ENCODE measurements at places on chromosomes 4 and X.
A peak's percentile ranks its signal among the peaks of the same experiment; 100 is the strongest.

DNA sequence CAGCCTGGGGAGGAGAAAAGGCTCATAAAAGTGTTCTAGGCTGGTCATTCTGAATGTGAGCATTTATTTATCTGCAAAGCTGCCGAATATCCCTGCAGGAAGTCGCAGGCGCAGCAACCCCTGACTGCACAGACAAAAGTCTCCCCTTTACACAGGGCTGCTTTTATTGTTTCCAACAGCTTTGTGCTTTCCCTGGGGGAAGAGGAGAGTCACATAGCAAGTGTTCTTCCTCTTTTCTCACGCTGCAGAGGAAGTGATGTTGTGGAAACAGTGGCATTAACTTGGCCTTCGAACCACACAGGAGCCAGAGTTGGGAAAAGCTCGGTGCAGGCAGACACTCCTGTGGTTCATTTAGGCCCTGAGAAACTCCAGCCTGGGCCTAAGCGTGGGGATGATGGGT is 81.5 kb upstream of the BCOR start:
- H3K36me3 ChIP-seq: no peaks in the 10 kb centered on the region
- H3K4me3 ChIP-seq: no peak overlapping the region
- H3K27ac ChIP-seq: no peak overlapping the region

DNA sequence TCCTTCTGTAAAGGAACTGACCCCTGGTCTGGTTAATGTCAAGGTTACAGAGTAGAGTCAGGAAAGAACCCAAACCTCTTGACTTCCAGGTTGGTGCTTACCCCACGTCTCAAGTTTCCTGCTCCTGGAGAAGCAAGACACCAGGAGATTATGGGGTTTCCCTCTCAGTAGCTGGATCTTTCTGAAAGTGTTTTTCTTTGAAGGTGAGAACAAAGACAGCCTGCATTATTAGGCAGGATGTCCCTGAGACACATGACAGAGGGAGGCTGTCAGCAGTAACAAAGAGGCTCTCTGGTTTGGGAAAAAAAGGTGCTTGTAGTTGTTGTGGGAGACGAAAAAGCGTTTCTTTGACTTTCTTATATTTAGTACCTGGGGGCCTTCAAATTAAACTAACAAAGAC is 44.7 kb upstream of the IGFBP7 start:
- H3K27me3 ChIP-seq: no peaks in the 10 kb centered on the region
- H3K4me1 ChIP-seq: peaks cover 15% of the 10 kb centered on the region
- no peak overlapping the region for H3K4me3 ChIP-seq
- H3K27ac ChIP-seq: no peak overlapping the region
- no peak for DNase-seq

DNA sequence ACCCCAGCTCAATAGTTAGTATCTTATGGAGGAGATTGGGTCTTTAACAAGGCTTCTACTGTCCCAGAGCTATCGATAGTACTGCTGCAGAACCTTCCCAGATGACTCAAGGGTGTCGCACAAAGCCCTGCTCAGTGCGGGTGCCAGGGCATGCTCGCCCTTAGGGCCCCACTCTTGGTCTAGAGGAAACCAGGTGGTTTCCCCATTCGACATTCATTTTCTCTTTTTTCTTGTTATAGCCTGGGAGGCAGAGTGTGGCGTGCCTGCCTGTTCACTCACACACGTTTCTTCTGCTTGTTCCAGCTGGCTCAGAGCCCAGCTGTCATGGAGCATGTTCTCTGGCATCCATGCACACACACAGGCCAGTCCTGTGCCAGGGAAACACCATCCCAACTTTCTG is 144.5 kb downstream of the SMIM20 start:
- H3K27ac ChIP-seq: no peak overlapping the region
- H3K4me3 ChIP-seq: no peak overlapping the region
- no peaks in the 10 kb centered on the region for H3K36me3 ChIP-seq
- DNase-seq: no peak
- no peaks in the 10 kb centered on the region for H3K4me1 ChIP-seq

- H3K27ac ChIP-seq: no peak overlapping the region
- H3K4me3 ChIP-seq: no peak overlapping the region
- H3K4me1 ChIP-seq: peaks cover 26% of the 10 kb centered on the region
These were observed 106.4 kb downstream of the RTL5 start for GRCh38 chrX:72025236-72025770.

DNA sequence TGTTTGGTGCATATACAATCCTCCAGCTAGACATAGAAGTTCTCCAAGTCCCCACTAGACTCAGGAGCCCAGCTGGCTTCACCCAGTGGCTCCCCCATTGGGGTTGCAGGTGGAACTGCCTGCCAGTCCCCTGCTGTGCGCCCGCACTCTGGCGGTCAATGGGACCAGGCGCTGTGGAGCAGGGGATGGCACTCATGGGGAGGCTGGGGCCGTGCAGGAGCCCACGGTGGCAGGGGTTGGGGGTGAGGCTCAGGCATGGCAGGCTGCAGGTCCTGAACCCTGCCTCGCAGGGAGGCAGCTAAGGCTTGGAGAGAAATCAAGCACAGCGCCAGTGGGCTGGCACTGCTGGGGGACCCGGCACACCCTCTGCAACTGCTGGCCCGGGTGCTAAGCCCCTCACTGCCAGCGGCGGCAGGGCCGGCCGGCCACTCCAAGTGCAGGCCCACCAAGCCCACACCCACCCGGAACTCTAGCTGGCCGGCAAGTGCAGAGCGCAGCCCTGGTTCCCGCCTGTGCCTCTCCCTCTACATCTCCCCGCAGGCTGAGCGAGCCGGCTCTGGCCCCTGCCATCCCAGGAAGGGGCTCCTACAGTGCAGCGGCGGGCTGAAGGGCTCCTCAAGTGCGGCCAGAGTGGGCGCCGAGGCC is 12.7 kb upstream of the TMPRSS11D start:
- DNase-seq: no peak
- no peaks in the 10 kb centered on the region for H3K27me3 ChIP-seq
- H3K4me1 ChIP-seq: no peaks in the 10 kb centered on the region
- no peak overlapping the region for H3K4me3 ChIP-seq
- no peak overlapping the region for H3K27ac ChIP-seq
- no peaks in the 10 kb centered on the region for H3K36me3 ChIP-seq

GRCh38 chr4:6953751-6954380 is 44.2 kb downstream of the TBC1D14 start:
- H3K4me3 ChIP-seq: no peak overlapping the region
- peaks cover 5% of the 10 kb centered on the region for H3K36me3 ChIP-seq
- no peaks in the 10 kb centered on the region for H3K27me3 ChIP-seq
- peak; percentile 71 for DNase-seq

DNA sequence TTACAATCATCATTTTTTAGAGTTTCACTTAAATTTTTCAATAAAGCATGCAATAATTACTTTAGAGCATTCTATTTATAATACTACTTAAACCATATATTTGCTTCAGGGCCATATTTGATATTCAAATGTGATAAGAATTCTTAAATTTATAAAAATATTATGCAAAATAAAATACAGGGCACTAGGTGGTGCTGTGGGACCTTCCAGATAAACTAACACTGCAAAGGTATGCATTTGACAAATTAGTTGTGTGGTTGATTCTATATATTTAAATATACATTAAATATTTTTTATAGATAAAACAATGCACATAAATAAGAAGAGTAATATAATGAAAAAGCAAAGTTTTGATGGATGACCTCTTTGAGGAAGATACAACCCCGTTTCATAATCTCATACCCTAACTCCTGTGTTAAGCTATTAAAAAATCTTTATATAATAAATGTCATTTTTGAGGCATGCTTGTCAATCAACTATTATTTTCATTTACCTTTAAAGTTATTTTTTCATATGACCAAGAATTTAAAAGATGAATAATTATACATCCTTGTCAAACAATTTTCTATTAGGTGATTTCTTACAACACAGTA is 128.4 kb downstream of the REELD1 start:
- peaks cover 20% of the 10 kb centered on the region for H3K27me3 ChIP-seq
- DNase-seq: no peak
- no peaks in the 10 kb centered on the region for H3K36me3 ChIP-seq
- peaks cover 11% of the 10 kb centered on the region for H3K4me1 ChIP-seq

GRCh38 chr4:78766650-78767049 is 9.5 kb upstream of the BMP2K start:
- H3K4me1 ChIP-seq: peaks cover 5% of the 10 kb centered on the region

DNA sequence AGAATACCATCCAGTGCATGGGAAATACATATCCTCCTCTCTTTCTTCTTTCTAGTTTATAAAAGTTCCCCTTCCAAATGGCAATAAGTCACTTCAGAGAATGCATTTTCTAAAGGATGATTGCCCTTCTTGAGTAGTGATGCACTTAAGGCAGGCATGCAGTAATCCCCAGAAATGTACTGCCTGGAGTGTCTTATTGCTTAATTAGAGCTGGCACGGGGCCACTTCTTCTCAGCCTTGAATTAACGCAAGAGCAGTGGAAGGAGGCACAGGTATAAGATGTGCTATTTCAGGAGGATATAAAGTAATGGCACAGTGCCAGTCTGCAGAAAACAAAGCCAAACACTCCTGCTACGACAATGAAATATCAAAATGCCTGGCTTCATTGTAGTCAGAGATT is 371.4 kb upstream of the FAM241A start:
- DNase-seq: peak; percentile 31
- no peak overlapping the region for H3K4me3 ChIP-seq
- peaks cover 2% of the 10 kb centered on the region for H3K27me3 ChIP-seq
- peak overlapping the region; percentile 50 for H3K27ac ChIP-seq
- peaks cover 35% of the 10 kb centered on the region for H3K4me1 ChIP-seq

DNA sequence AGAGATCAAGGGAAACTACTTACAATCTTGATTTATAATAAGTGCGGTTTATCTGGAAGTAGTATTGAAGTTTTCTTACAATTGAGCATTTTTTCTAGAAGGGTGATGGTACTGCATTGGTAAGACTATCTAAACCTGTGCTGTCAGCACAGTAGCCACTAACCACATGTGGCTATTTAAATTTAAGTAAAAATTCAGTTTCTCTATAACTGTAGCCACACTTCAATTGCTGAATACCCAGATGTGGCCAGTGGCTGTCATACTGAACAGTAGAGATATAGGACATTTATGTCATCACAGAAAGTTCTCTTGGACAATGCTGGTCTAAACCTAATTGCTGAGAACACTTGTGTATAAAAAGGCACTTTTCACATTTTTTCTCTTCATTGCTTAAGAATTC is 222.7 kb downstream of the CBR4 start:
- H3K36me3 ChIP-seq: peaks cover 5% of the 10 kb centered on the region
- no peak overlapping the region for H3K4me3 ChIP-seq
- H3K4me1 ChIP-seq: peaks cover 21% of the 10 kb centered on the region
- DNase-seq: no peak

DNA sequence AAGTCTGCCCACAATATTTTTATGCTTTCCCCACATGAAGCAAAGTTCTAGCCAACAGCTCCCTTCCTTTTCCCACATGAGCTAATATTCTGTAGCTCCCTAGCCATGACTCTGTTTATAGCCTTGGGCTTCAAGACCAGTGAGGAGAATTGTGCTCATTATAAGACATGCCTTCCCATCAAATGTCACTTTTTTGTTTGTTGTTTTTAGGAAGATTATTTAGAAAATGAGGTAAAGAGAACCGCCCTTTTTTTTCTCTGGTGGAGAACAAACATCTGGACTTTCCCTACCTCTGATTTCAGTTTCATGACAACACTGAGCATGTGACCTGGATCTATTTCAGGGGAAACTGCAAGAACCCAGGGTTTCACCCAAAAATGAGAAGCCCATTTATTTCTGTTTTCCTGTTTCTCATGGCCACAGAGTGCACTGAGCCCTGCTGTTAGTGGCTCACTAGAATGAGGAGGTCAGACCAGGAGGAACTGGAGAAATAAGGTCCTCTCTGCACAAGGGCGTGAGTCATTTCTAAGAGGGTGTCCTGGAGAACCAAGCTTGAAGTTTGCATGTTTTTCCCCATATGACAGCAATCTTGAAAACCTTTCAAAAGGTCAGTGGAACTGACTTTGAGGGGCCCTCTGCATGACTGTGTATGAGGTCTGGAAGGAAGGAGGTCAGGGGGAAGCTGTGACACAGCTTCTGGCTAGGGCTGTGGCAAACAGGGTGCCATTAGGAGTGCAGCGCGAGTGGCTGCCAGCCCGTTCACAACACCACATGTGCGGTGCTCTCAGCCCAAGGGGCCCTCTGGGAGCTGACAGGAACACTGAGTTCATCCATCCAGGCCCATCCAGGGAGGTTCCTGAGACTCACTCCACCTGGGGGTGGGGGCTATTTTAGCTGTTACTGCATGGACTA is 55.2 kb downstream of the CHST7 start:
- H3K4me1 ChIP-seq: peaks cover 12% of the 10 kb centered on the region
- no peak for DNase-seq
- peaks cover 5% of the 10 kb centered on the region for H3K36me3 ChIP-seq
- no peak overlapping the region for H3K4me3 ChIP-seq
- no peak overlapping the region for H3K27ac ChIP-seq

DNA sequence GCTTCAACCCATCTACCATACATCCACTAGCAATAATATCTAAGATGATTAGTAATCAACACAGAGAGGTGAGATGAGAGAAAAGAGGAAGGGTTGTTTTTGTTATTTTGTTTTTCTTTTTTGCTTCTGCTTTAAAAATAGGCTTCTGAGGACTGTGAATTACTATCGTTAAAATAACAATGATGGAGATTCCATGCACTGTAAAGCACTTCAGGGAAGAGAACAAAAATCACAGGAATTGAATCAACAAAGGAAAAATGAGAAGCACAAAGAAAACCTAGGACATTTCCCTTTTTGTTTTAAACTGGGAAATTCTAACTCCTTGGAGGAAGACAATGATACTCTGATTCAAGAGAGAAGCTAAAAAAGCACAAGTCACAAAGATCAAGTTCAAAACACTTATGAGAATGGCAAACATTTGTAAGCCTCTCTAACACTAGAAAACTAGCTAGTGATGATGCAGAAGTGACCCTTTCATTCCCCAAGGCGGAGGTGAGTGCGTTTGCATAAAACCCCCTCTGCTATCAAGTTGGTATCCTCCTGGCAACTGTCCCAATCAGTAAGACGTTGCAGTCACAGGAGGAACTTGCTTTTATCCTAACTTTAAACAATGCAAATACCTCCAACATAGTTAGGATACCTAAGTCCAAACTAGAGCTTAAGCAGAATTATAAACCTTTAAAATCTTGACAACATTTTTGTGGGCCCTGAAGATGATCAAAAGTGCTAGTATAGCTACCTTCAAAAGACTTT is 308.5 kb downstream of the CAMK2D start:
- H3K36me3 ChIP-seq: peaks cover 17% of the 10 kb centered on the region
- H3K27me3 ChIP-seq: no peaks in the 10 kb centered on the region
- peaks cover 16% of the 10 kb centered on the region for H3K4me1 ChIP-seq
- DNase-seq: no peak
- H3K4me3 ChIP-seq: no peak overlapping the region
- peak overlapping the region; percentile 76 for H3K27ac ChIP-seq

GRCh38 chr4:55546756-55547465 is at the start of gene CLOCK:
CLOCK (minus strand) TSS chr4:55546909; CDS start chr4:55482785, 64,124 bp downstream.
- peak within 1 kb of the TSS; percentile 89 for H3K4me3 ChIP-seq
- peak; percentile 85 for DNase-seq
- H3K27ac ChIP-seq: peak within 1 kb of the TSS; percentile 96
- peaks cover 34% of the 10 kb centered on the region for H3K4me1 ChIP-seq
- H3K27me3 ChIP-seq: no peaks in the 10 kb centered on the region

GRCh38 chr4:7328913-7329638 is 105.7 kb downstream of the PSAPL1 start:
- H3K27me3 ChIP-seq: peaks cover 5% of the 10 kb centered on the region
- H3K36me3 ChIP-seq: no peaks in the 10 kb centered on the region
- peaks cover 10% of the 10 kb centered on the region for H3K4me1 ChIP-seq
- no peak overlapping the region for H3K27ac ChIP-seq

GRCh38 chr4:61590881-61591280 is 390.8 kb downstream of the ADGRL3 start:
- H3K27ac ChIP-seq: no peak overlapping the region
- peaks cover 7% of the 10 kb centered on the region for H3K4me1 ChIP-seq
- H3K4me3 ChIP-seq: no peak overlapping the region
- peaks cover 6% of the 10 kb centered on the region for H3K36me3 ChIP-seq

Data from mesothelial cell of epicardium (in vitro differentiated cells).